ENCODE measurements at places on chromosomes 3 and 15. TPM values are rescaled to one million over a fixed set of nuclear protein-coding genes. Genes with fewer than 3 reads are reported as not detected.

DNA sequence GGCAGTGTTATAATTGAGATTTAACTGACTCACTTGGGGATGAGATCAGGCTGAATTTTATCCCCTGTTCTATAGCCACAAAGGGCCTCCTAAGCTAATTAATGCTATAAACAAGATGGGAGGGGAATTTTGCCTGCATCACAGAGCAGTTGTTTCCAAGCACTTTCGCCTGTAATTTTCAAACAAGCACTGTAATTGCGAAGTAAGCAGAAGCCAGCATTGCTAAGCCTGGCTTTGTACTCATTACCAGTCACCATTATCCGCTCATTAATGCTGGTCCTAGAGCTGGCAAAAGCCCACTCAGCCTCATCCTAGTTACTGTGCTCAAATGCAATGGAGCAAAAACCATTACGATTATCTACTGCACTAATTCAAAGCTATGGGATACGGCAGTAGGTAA lies 356.6 kb upstream of the UBE2E2 start:
- DNase-seq = no peak
- H3K27me3 ChIP-seq = no peaks in the 10 kb centered on the region
- no peak overlapping the region for H3K27ac ChIP-seq
- H3K4me3 ChIP-seq = no peak overlapping the region
- no peaks in the 10 kb centered on the region for H3K4me1 ChIP-seq
- H3K36me3 ChIP-seq = no peaks in the 10 kb centered on the region

DNA sequence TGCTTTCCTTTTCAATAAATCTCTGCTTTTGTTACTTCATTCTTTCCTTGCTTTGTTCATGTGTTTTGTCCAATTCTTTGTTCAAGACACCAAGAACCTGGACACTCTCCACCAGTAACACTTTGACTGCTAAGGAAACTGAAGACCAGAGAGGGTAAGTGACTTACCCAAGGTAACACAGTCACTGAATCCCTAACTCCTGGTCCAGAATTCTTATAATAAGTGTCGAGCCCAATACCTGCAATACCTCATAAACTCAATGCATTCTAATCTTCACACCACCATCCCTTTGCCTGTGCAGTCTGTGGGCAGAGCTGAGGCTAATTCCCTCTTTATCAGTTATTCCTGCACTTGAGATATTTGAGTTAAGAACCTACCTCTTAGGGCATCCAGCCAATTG lies 237.8 kb downstream of the UACA start:
- no peak for DNase-seq
- no peaks in the 10 kb centered on the region for H3K36me3 ChIP-seq
- no peak overlapping the region for H3K27ac ChIP-seq
- no peak overlapping the region for H3K4me3 ChIP-seq

- no peak overlapping the region for H3K4me3 ChIP-seq
- H3K36me3 ChIP-seq = no peaks in the 10 kb centered on the region
- no peak for DNase-seq
- H3K27ac ChIP-seq = no peak overlapping the region
- H3K27me3 ChIP-seq = no peaks in the 10 kb centered on the region
Observed at GRCh38 chr3:39917065-39917773, 107.8 kb downstream of the MYRIP start.

- no peak overlapping the region for H3K27ac ChIP-seq
- H3K36me3 ChIP-seq = no peaks in the 10 kb centered on the region
Observed at GRCh38 chr3:112967828-112968227, 7.1 kb downstream of the CD200R1 start.

GRCh38 chr3:184552296-184552695 lies 9.3 kb upstream of the EPHB3 start:
- H3K4me3 ChIP-seq = no peak overlapping the region
- peaks cover 17% of the 10 kb centered on the region for H3K4me1 ChIP-seq
- H3K27me3 ChIP-seq = no peaks in the 10 kb centered on the region
- no peak overlapping the region for H3K27ac ChIP-seq
- H3K36me3 ChIP-seq = no peaks in the 10 kb centered on the region

- H3K27me3 ChIP-seq = no peaks in the 10 kb centered on the region
- no peak overlapping the region for H3K27ac ChIP-seq
- H3K4me3 ChIP-seq = no peak overlapping the region
- DNase-seq = no peak
Observed at GRCh38 chr3:170966495-170966894, 58.1 kb upstream of the EIF5A2 start.

DNA sequence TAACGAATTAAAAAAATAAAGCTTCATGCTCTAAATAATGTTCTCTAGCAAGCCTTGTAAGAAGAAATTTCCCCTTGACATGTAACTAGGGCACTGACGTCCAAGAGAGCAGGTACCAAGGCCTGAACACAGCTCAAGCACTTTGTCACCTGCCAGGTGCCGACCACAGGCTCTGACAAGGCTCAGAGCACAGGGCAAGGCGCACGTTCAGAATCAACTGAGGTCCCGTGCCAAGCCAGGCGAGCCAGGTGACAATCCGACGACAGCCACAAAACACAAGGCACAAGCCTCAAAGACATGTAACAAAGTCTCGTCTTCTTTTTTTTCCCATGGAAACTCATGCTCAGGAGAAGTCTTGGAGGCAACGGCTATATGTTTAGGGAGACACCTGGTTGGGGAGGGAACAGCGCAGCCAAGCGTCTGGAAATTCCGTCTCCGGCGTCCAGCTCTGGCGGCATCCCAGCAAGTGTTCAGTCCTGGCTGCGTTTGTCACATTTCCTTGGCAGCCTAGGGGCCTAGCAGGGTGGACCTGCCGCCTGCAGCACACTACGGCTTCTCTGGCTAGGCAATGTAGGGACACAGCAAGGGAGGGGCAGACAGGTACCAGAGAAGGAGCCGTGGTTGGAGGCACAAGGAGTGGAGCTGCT lies 76.7 kb downstream of the ADAMTS17 start:
- no peaks in the 10 kb centered on the region for H3K4me1 ChIP-seq
- H3K27ac ChIP-seq = no peak overlapping the region
- H3K27me3 ChIP-seq = no peaks in the 10 kb centered on the region
- DNase-seq = no peak

DNA sequence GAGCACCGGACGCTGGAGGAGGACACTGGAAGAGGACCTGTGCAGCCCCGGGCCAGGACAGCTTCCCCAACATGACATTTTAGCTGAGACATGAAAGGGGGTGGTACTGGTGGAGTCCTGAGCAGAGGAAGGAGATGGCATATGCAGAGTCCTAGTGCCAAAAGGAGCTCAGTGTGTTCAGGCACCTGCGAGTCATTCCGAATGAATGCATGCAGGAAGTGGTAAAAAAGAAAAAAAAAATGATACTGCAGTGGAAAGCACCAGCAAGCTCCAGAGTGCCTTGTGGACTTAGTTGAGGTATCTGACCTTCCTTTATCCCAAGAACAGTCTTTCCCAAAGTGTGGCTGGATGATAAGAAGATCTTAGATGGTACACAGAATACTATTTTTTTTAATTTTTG lies 6.6 kb upstream of the ZNF148 start:
- no peaks in the 10 kb centered on the region for H3K27me3 ChIP-seq
- DNase-seq = no peak
- no peaks in the 10 kb centered on the region for H3K4me1 ChIP-seq
- no peaks in the 10 kb centered on the region for H3K36me3 ChIP-seq

- no peaks in the 10 kb centered on the region for H3K4me1 ChIP-seq
- peaks cover 73% of the 10 kb centered on the region for H3K36me3 ChIP-seq
- no peak for DNase-seq
- H3K4me3 ChIP-seq = no peak overlapping the region
- no peak overlapping the region for H3K27ac ChIP-seq
Observed at GRCh38 chr15:30924353-30924752, 20.6 kb downstream of the FAN1 start.

DNA sequence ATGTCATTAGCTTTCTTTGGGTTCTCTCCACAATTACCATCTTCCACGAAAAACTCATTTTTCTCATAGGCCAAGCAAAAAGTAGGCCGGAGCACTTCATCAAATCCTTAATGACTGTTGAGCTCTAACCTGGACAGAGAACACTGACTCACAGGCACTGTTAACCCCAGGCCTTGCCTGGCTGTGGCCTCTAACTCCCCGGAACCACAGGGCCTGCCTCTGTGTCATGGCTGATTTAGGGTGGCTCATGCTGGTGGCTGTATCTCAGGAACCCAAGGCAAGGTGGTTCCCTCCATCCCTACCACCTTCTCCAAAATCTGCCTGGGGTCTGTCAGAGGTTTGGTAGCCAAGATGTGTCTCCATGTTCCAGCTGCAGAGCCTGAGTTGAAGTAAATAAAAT lies 3.6 kb downstream of the CRTAP start:
- H3K27ac ChIP-seq = no peak overlapping the region
- no peaks in the 10 kb centered on the region for H3K36me3 ChIP-seq
- DNase-seq = no peak
- H3K27me3 ChIP-seq = no peaks in the 10 kb centered on the region

DNA sequence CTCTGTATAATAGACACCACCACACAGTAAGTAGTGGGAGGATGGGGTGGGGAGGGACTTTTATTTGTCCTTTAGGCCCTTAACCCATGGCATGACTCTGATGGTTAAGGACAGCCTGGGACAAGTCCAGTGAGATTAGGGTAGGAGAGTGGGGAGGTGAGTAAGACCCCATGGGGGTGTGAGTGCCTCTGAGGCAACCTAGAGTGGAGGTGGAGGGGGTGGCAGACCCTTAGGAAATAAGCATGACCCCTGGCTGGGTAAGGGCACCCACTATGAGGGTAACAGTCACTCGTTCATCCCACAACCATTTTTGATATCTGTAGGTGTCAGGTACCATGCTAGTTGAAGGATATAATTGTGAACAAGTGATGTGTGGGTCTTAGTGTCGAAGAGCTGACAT lies 21.0 kb upstream of the PSTPIP1 start:
- no peak overlapping the region for H3K4me3 ChIP-seq
- no peaks in the 10 kb centered on the region for H3K4me1 ChIP-seq
- no peak overlapping the region for H3K27ac ChIP-seq

DNA sequence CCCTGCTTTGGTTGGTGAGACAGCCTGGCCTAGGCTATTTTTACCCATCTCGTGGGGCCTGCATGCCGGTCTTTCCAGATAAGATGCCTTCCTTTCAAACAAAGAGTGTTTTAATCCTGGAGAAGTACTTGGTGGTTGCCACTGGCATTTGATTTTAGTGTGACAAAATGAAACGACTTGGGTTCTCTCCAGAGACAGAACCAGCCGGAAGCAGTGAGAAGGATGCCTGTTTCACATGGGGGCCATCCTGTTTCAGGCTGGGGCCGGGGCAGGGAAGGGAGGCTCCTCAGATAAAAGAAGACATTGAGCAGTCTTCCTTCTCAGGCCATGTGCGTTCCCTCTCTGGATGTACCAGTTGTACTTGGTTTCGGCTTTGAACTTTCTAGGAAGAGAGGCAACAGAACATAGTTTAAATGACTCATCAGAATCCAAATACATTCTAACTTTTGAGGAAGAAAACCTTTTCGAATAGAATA lies 74.9 kb downstream of the TOP2B start:
- no peak overlapping the region for H3K4me3 ChIP-seq
- peak overlapping the region; percentile 89 for H3K27ac ChIP-seq
- H3K4me1 ChIP-seq = peaks cover 45% of the 10 kb centered on the region
- peak; percentile 73 for DNase-seq

DNA sequence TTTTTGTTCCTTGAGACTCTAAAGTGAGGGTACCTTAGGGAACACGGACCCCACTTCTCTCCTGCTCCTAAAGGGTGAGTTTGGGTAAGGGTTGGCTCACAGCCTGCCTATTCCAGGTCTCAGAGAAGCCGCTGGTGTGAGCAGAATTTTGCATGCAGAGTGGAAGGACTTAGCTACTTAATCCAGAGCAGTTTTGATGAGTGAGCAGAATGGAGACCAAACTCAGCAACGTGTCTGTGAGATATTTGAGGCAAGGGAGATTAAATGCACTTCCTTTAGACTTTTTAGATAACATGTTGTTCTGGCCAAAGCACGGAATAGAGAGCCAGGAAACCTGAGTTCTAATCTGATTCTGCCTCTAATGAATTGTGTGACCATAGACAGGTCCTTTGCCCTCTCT lies 5.1 kb downstream of the SLC24A1 start:
- no peaks in the 10 kb centered on the region for H3K4me1 ChIP-seq
- no peak for DNase-seq
- H3K27ac ChIP-seq = no peak overlapping the region

GRCh38 chr3:188091746-188092145 lies 62.2 kb upstream of the LPP start:
- no peaks in the 10 kb centered on the region for H3K36me3 ChIP-seq
- H3K27me3 ChIP-seq = peaks cover 67% of the 10 kb centered on the region
- DNase-seq = no peak
- no peak overlapping the region for H3K27ac ChIP-seq

DNA sequence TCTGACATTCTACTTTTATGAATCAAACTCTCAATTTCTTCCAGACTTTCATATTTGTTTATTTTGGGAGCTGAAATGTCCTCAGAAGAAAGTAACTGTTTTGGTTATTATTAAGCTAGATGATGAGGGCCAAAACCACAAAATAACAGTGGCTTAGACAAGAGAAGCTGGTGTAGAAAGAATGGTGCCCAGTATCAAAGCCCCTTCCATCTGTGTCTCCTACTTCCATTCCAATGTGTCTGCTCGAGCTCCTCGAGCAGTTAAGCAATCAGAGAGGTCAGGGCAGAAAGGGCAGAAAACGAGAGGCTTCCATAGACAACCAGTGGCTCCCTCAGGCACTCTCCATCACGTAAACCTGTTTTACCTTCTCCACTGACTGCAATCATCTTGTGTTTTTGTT lies 59.7 kb upstream of the MAGI1 start:
- no peaks in the 10 kb centered on the region for H3K4me1 ChIP-seq
- H3K36me3 ChIP-seq = no peaks in the 10 kb centered on the region
- H3K27me3 ChIP-seq = no peaks in the 10 kb centered on the region
- DNase-seq = no peak
- H3K4me3 ChIP-seq = no peak overlapping the region

GRCh38 chr3:76383781-76384180 lies 598.4 kb upstream of the ZNF717 start:
- no peaks in the 10 kb centered on the region for H3K36me3 ChIP-seq
- H3K4me1 ChIP-seq = peaks cover 9% of the 10 kb centered on the region
- H3K4me3 ChIP-seq = no peak overlapping the region

DNA sequence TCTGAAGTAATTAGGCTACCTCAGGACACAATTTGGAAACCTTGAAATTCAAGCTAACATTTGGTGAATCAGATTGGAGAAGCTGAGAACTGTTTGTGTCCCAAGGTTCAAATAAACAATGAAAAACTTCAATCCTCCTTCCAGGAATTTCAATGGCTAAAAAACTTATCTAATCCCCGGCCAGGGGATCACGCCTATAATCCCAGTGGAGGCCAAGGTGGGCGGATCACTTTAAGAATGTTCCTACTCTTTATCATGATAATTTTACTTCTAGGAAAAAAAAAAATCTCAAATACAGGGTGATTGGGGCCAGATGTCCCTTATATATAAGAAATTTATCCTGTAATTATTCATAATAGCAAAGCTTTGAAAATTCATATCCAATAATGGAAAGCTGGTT lies 139.0 kb downstream of the CPNE4 start:
- H3K4me1 ChIP-seq = no peaks in the 10 kb centered on the region
- no peak for DNase-seq
- H3K27ac ChIP-seq = no peak overlapping the region
- no peaks in the 10 kb centered on the region for H3K27me3 ChIP-seq
- no peaks in the 10 kb centered on the region for H3K36me3 ChIP-seq
- no peak overlapping the region for H3K4me3 ChIP-seq

- H3K27ac ChIP-seq = peak overlapping the region; percentile 49
- no peak overlapping the region for H3K4me3 ChIP-seq
- no peaks in the 10 kb centered on the region for H3K36me3 ChIP-seq
- peaks cover 5% of the 10 kb centered on the region for H3K4me1 ChIP-seq
Observed at GRCh38 chr15:28984421-28985315, 98.9 kb downstream of the APBA2 start.

SLC12A1 gene
- total RNA-seq = 0.04 TPM

GNL3 gene
- 53.8 TPM for total RNA-seq

GOLGA6A gene
- total RNA-seq = not detected

TRA2B gene
- 320 TPM for total RNA-seq

P3H2 gene
- total RNA-seq = 45.3 TPM

GALNT15 gene
- total RNA-seq = 0.18 TPM

RTP1 gene
- total RNA-seq = not detected

PCOLCE2 gene
- 5.5 TPM for total RNA-seq

Data from cardiac muscle cell (in vitro differentiated cells and primary cell).